Ecto neural progenitor cell (in vitro differentiated cells): ENCODE measurements at places on chromosomes 16 and 17.

GRCh38 chr17:319266-319665 lies 33.3 kb downstream of the RPH3AL start:
- no peak for DNase-seq

GRCh38 chr16:48008011-48008525 lies 147.7 kb downstream of the ABCC12 start:
- no peak for DNase-seq

GRCh38 chr17:10724546-10725195 lies 5.2 kb downstream of the TMEM220 start:
- DNase-seq = no peak

- DNase-seq = no peak
Observed at GRCh38 chr16:11470676-11471415, 115.9 kb downstream of the LITAF start.

DNA sequence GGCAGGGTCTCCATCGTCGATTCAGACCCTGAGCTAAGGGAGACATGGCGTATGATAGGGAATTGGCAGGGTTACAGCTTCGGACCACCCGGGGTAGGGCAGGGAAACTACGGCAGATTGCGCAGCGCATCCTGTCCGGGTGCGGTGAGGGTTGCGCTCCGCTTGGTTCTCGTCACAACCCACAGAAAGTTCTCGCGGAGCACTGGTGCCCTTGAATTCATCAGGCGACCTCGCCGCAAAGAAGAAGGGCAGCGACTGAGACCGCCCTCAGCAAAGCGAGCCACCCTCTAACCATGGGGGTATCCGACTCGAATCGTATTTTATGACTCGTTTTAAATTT lies 1.2 kb downstream of the HS3ST3B1 start:
- DNase-seq = peak; percentile 67

GRCh38 chr17:75816693-75817092 lies 27.5 kb downstream of the UNC13D start:
- peak; percentile 47 for DNase-seq

DNA sequence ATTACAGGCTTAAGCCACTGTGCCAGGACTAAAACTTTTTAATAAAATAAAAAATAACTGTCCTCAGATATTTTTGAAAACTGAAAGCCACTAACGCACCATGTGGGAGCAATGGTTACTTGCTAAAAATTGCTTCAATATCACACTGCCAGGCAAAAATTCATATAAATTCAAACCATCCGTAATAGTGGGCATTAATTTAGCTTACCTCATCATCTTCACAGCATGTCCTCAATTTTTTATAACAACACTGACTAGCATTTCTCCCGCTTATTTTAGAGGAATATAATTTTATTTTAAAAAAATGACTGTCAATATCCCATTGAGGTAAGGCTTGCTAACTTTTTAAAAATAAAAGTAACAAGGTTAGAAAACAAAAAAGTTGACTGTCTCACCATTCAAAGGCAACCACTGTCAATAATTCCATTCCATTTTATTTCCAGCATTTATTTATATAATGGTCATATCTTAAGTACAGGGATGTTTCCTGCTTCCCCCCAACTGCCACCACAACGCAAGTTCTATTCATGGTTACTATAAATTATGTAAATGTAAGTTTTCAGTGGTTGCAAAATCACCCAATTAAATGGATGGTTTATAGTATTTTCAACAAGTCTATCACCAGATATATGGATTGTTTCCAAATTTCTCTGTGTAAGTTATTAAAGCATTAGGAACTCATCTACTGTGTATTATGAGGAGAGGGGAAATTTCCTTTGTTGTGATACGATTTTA lies 25.4 kb downstream of the GSPT1 start:
- no peak for DNase-seq

DNA sequence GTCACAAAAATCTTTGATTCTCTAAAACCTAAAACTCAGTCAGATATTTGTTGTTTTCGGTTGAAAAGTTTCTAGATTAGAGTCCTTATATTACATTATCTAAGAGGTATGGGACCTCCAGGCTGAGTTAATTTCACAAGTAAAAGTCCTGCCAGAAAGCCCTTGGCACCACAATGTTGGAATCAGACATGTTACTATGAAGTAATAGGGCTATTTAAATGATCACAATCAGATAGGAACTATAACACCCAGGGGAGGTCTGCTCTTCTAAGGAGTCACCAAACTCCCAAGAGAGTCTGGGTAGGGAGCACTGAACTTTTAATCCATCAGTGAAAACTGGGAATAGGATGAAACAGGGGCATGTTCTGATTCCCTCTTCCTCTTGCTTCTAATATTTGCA lies 54.2 kb downstream of the WIPI1 start:
- DNase-seq = no peak
